ENCODE measurements at places on chromosomes 4 and X. TPM values are rescaled to one million over a fixed set of nuclear protein-coding genes. Genes with fewer than 3 reads are reported as not detected.

Gene PCDH11X
- 21.4 TPM for total RNA-seq

Gene UBE2K
- total RNA-seq: 138 TPM

Gene BST1
- 2.4 TPM for total RNA-seq

Gene KLF8
- not detected for total RNA-seq

Gene ANXA3
- total RNA-seq: 0.86 TPM

Gene TRIM60
- total RNA-seq: not detected

Gene RBM46
- not detected for total RNA-seq

Gene PRDM8
- total RNA-seq: 0.09 TPM

Gene RPL34
- total RNA-seq: 932 TPM

Gene GUF1
- total RNA-seq: 27.2 TPM

DNA sequence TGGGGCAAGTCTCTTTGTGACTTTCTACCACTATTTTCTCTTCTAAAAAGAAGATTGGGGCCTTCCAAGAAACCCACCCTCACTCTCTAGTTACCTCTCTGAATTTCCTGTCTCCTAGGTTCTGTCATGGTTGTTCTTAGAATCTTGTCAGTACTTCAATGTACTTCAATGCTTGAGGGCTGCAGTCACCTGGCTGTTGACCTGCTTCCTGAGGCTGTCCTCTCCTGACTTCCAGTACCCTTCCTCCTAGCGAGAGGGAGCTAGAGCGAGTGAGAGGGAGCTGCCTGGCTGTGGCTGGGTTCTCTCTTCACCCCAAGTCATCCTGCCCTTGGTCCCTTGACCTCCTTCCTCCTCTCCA lies 17.7 kb downstream of the CD99L2 start:
- H3K4me1 ChIP-seq: no peaks in the 10 kb centered on the region
- no peak overlapping the region for H3K27ac ChIP-seq
- DNase-seq: no peak
- H3K36me3 ChIP-seq: no peaks in the 10 kb centered on the region
- no peak overlapping the region for H3K4me3 ChIP-seq

DNA sequence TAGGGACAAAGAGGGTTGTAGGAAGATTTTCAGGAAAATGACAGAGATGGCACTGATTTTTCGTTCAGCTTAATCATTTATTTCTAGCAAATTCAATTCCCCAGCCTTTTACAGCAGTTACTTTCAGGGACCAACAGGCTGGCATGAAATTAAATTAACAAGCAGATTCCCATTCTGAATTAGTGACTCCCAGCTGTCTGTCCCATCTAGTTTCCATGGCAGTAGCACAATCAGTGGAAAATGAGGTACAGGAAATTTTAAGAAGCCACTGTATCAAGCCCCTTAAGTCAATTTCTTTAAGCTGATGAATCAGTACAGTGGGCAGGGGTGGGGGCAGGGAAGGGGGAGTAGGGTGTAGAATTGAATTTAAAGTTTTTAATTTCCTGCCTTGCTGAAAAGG lies 121.1 kb upstream of the TEX13C start:
- peak; percentile 50 for DNase-seq
- no peaks in the 10 kb centered on the region for H3K36me3 ChIP-seq
- peak overlapping the region; percentile 44 for H3K27ac ChIP-seq

- H3K27me3 ChIP-seq: peaks cover 78% of the 10 kb centered on the region
- no peak overlapping the region for H3K27ac ChIP-seq
- H3K4me3 ChIP-seq: peak overlapping the region; percentile 49
- peaks cover 15% of the 10 kb centered on the region for H3K4me1 ChIP-seq
- DNase-seq: peak; percentile 52
Measured at GRCh38 chr4:24470666-24471485, 113.5 kb downstream of the DHX15 start.

DNA sequence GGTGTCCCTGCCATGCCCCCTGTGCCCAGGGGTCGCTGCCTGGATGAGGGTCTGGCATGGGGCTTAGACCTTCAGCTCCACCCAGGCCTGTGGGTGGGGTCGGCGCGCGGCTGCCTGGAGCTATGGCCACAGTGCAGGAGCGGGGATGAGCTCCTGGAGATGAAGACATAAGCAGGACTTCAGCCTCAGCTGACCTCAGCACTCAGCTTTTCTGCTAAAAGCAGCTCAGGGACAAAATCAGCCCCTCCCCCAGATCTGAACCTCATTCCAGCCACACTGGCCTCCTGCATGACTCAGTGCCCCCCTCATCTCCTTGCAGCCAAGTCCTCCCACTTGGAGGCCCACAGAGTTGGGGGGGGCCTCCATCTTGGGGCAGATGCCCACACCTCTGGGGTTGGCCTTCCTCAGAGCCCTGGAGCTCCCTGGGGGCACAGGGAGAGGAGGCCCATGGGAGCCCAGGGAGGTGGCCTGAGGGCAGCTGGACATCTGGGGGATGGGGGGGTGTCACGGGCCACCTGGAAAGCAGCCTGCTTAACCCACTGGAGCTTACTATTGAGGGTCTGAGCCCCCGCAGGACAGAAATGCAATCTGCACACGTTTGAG lies 19.4 kb upstream of the CPLX1 start:
- no peak for DNase-seq
- H3K4me1 ChIP-seq: no peaks in the 10 kb centered on the region
- no peaks in the 10 kb centered on the region for H3K27me3 ChIP-seq
- no peak overlapping the region for H3K4me3 ChIP-seq
- no peak overlapping the region for H3K27ac ChIP-seq
- H3K36me3 ChIP-seq: no peaks in the 10 kb centered on the region

- DNase-seq: no peak
- H3K27me3 ChIP-seq: no peaks in the 10 kb centered on the region
- H3K27ac ChIP-seq: no peak overlapping the region
Measured at GRCh38 chrX:144333429-144333828, 449.6 kb downstream of the UBE2NL start.

GRCh38 chrX:19723427-19723826 lies 164.0 kb downstream of the SH3KBP1 start:
- no peaks in the 10 kb centered on the region for H3K4me1 ChIP-seq
- no peak for DNase-seq
- no peak overlapping the region for H3K4me3 ChIP-seq
- H3K27ac ChIP-seq: no peak overlapping the region
- no peaks in the 10 kb centered on the region for H3K36me3 ChIP-seq
- no peaks in the 10 kb centered on the region for H3K27me3 ChIP-seq

DNA sequence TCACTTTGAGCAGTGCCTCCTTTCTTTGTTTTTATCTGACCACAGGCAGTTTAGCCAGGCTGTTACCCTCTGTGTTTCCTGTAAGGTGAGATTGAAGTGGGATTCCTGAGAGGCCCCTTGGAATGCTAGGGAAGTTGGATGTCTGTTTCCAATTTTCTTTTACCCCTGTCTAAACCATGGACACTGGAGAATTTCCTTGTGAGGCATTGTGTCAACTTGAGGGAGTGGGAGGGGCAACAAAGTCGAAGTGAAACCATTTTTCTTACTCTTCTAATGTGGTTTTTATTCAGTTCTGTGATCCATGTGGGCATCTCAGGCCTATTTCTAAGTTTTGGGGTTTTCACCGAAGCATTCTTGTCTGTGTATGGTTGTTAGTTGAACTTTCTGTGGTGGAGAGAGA lies 296.1 kb upstream of the UGT8 start:
- H3K36me3 ChIP-seq: no peaks in the 10 kb centered on the region
- H3K27me3 ChIP-seq: no peaks in the 10 kb centered on the region
- H3K4me1 ChIP-seq: no peaks in the 10 kb centered on the region
- no peak for DNase-seq

- H3K27ac ChIP-seq: no peak overlapping the region
- H3K4me3 ChIP-seq: no peak overlapping the region
- H3K4me1 ChIP-seq: no peaks in the 10 kb centered on the region
- no peaks in the 10 kb centered on the region for H3K36me3 ChIP-seq
Measured at GRCh38 chr4:189060104-189060503, 880.6 kb upstream of the FRG1 start.

DNA sequence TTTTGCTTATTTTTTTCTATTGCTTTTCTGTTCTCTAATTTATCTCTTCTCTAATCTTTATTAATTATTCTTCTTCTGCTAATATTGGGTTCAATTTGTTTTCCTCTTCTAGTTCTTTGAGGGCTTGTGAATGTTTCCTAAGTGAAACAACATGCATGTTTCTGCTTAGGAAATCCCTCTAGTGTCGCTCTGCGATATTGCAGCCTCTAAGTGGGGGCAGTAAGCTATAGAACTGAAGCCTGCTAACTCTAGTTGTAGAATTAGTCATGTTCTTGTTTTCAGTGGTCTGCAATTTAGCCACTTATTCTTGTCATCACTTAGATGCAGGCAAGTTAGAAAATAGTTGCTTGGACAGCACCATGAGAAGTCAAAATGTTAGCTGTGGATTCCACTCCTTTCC lies 222.6 kb downstream of the SPIN4 start:
- H3K27me3 ChIP-seq: no peaks in the 10 kb centered on the region
- no peaks in the 10 kb centered on the region for H3K36me3 ChIP-seq
- no peak overlapping the region for H3K4me3 ChIP-seq
- no peak overlapping the region for H3K27ac ChIP-seq
- H3K4me1 ChIP-seq: no peaks in the 10 kb centered on the region

DNA sequence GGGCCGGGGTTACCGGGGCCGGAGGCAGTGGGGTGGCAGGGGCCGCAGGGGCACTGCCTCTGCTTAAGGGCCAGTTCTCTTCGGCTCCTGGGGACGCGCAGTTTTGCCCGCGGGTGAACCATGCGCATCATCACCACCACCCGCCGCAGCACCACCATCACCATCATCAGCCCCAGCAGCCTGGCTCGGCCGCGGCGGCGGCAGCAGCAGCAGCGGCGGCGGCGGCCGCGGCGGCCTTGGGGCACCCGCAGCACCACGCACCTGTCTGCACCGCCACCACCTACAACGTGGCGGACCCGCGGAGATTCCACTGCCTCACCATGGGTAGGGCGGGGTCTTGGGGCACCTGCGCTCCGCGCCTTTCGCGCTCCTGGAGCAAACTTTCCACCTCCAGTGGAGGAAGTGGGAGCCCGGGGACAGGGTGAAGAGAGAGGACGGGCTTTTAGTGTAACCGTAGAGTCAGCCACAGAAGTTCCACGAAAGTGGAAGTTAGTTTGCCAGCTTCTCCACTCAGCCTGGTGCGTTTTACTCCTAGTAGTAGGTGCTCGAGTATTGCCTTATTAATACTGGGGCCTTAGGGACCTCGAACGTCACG lies 729 bp downstream of the GSX2 start:
- H3K27ac ChIP-seq: no peak overlapping the region
- no peak for DNase-seq
- no peaks in the 10 kb centered on the region for H3K36me3 ChIP-seq
- no peaks in the 10 kb centered on the region for H3K4me1 ChIP-seq

DNA sequence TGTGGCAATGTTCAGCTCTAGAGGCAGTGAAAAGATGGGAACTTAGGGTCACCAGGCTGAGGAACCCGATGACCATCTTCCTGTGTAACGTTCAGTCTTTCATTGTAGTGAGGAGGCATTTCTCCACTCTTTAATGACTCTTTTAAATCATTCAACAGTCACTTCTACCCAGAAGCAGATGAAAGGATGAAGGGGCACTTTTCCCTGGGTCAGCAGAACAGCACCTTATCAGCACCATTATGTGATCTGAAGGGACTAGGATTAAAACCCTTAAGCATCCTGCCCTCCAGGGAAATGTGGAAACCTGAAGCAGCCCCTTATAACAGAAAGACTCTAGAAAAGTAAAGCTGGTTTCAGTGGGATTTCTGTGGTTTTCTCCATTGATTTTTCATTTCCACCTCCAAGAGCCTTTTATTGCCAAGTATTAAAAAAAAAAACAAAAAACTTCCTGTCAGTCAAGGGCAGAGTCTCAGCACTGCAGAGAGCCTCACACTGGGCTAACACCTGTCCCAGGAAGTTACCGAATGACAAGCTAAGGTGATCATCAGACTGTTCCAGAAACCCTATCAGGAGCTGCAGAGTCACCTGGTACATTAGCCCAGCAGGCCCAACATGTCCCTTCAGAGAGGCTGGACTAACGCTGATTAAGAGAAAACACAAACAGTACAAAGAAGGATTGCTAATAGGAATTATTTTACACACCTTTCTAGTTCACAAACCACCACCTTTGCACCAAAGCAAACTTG lies 185.9 kb downstream of the SHROOM3 start:
- H3K27me3 ChIP-seq: no peaks in the 10 kb centered on the region
- no peak overlapping the region for H3K4me3 ChIP-seq
- no peak for DNase-seq
- no peaks in the 10 kb centered on the region for H3K4me1 ChIP-seq
- no peaks in the 10 kb centered on the region for H3K36me3 ChIP-seq
- H3K27ac ChIP-seq: no peak overlapping the region

DNA sequence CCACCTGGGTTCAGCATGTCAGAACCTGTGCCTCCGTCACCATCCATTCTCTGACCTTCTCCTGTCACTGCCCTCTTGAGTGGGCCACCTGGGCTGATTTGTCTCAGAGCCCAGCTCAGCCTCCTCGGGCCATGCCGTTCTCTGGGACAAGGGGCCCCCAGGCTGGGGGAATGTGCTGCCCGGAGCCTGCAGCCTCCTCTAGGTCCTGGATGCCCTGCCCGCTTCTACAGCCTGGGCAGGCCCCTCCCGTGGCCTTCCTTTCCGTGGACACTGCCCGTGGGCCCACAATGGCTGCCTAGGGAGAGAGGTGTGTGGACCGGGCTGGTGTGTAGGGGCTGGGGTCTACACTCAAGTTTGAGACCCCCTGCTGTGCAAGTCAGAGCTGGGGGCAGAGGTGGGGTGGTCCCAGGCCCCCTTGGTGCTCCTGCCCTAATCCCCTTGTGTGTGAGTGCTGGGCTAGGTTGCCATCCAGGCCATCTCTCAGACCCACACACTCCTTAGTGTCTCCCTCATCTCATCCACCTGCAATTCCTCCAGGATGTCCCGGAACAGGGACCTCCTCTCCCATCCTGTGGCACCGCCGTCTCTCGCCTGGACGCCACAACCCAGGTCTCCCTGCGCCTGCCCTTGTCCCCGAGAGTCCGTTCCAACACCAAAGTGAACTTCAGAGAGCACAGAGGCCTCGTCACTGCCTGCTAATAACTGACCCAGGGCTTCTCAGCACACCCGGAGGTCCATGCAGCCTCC lies 12.4 kb downstream of the PSAPL1 start:
- no peaks in the 10 kb centered on the region for H3K27me3 ChIP-seq
- no peak for DNase-seq
- no peak overlapping the region for H3K4me3 ChIP-seq
- no peak overlapping the region for H3K27ac ChIP-seq
- no peaks in the 10 kb centered on the region for H3K36me3 ChIP-seq

GRCh38 chrX:101337776-101338271 lies 10.7 kb downstream of the TIMM8A start:
- H3K27ac ChIP-seq: no peak overlapping the region
- H3K27me3 ChIP-seq: no peaks in the 10 kb centered on the region
- DNase-seq: no peak
- H3K4me3 ChIP-seq: no peak overlapping the region

- H3K4me1 ChIP-seq: no peaks in the 10 kb centered on the region
- no peak overlapping the region for H3K27ac ChIP-seq
- DNase-seq: no peak
- H3K4me3 ChIP-seq: no peak overlapping the region
- H3K27me3 ChIP-seq: no peaks in the 10 kb centered on the region
Measured at GRCh38 chr4:105509714-105510113, 35.9 kb upstream of the PPA2 start.

- no peaks in the 10 kb centered on the region for H3K4me1 ChIP-seq
- H3K4me3 ChIP-seq: no peak overlapping the region
- DNase-seq: no peak
- no peaks in the 10 kb centered on the region for H3K27me3 ChIP-seq
- H3K36me3 ChIP-seq: no peaks in the 10 kb centered on the region
- H3K27ac ChIP-seq: no peak overlapping the region
Measured at GRCh38 chr4:36208893-36209473, 35.3 kb downstream of the ARAP2 start.

- H3K4me3 ChIP-seq: no peak overlapping the region
- H3K36me3 ChIP-seq: no peaks in the 10 kb centered on the region
Measured at GRCh38 chrX:99242001-99242400, 1168.1 kb downstream of the PCDH19 start.

- no peak for DNase-seq
- H3K27ac ChIP-seq: no peak overlapping the region
- no peak overlapping the region for H3K4me3 ChIP-seq
- no peaks in the 10 kb centered on the region for H3K27me3 ChIP-seq
- H3K36me3 ChIP-seq: no peaks in the 10 kb centered on the region
Measured at GRCh38 chr4:169117591-169118081, 107.6 kb upstream of the CBR4 start.

All from A673 (cell line).